ENCODE measurements at places on chromosomes 4 and X. TPM values are rescaled to one million over a fixed set of nuclear protein-coding genes. Genes with fewer than 3 reads are reported as not detected.

Gene MAGEA2B
- total RNA-seq: not detected

Gene SORCS2
- total RNA-seq: 0.68 TPM

Gene CENPE
- 0.41 TPM for total RNA-seq

Gene HMGB3
- total RNA-seq: 0.41 TPM

Gene MID1IP1
- 46.3 TPM for total RNA-seq

Gene CENPI
- total RNA-seq: 2.2 TPM

Gene NDNF
- 16.0 TPM for total RNA-seq

Gene RIBC1
- not detected for total RNA-seq

Gene SLC7A11
- 0.99 TPM for total RNA-seq

Gene ZNF157
- total RNA-seq: not detected

Gene CCDC110
- total RNA-seq: 0.35 TPM

Gene COX7B2
- total RNA-seq: not detected

Measured in thoracic aorta (tissue), 2 donors.